ENCODE measurements at places on chromosomes 6 and 20. TPM values are rescaled to one million over a fixed set of nuclear protein-coding genes. Genes with fewer than 3 reads are reported as not detected.

DNA sequence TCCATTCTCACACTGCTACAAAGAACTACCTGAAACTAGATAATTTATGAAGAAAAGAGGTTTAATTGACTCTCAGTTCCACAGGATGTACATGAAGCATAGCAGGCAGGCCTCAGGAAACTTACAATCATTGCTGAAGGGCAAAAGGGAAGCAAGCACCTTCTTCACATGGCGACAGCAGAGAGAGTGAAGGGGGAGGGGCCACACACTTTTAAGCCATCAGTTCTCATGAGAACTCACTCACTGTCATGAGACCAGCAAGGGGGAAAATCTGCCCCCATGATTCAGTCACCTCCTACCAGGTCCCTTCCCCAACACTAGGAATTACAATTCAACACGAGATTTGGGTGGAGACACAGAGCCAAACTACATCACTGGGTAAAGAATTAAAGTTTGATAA is 12.5 kb upstream of the ENPP1 start:
- no peak for DNase-seq

DNA sequence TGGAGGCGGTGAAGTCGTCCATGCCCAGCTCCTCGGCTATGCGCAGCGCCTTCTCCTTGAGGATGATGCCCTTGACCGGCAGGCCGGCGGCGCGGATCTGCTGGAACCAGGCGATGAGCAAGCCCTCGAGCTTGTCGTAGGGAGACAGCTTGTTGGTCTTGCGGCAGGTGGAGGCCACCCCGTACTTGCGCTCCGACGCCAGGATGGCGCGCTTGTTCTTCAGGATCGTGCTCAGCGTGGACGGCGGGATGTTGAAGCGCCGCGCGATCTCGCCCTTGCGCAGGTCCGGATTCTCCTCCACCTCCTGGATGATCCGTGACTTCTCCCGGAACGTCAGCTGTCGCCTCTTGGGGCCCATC is 435 bp downstream of the CENPB start:
- peak; percentile 61 for DNase-seq

RHAG gene
- polyA plus RNA-seq, result not detected

DNA sequence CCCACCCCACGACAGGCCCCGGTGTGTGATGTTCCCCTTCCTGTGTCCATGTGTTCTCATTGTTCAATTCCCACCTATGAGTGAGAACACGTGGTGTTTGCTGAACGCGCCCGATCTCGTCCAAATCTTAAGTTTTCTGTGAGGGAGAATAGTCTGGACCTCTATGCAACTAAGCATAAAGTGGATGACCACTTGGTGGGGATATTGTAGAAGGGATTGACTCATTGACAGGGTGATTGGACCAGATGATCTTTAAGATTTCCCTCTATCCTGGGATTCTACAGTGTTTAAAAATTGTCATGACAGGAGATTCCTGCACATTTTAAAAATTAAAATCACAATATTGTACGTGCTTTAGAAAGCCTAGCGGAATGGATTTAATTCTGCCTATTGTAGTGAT is 141.3 kb downstream of the TRMT11 start:
- DNase-seq, result no peak

- DNase-seq, result no peak
These were observed 33.2 kb upstream of the TFAP2C start for GRCh38 chr20:56595746-56596475.

GRCh38 chr20:56424931-56425330 is 12.9 kb downstream of the CASS4 start:
- DNase-seq, result no peak

DNA sequence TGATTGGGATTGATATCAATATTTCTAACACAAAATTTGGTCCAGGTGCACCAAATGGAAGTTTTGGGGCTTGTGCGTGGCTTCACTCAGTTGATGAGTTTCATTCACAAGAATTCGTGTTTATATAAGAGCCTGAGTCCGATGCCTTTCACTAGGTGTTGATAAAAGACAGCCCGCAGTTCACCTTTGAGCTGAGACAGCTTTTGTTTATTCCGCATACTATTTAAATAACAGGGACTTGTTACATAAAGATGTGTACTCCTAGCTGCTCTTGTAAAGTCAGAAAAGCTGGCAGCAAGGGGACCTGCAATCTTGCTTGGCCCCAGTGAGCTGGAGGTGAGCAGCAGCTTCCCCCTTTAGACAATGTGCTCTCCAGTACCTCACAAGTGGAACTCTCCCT is 19.0 kb upstream of the NRN1 start:
- DNase-seq, result no peak

DNA sequence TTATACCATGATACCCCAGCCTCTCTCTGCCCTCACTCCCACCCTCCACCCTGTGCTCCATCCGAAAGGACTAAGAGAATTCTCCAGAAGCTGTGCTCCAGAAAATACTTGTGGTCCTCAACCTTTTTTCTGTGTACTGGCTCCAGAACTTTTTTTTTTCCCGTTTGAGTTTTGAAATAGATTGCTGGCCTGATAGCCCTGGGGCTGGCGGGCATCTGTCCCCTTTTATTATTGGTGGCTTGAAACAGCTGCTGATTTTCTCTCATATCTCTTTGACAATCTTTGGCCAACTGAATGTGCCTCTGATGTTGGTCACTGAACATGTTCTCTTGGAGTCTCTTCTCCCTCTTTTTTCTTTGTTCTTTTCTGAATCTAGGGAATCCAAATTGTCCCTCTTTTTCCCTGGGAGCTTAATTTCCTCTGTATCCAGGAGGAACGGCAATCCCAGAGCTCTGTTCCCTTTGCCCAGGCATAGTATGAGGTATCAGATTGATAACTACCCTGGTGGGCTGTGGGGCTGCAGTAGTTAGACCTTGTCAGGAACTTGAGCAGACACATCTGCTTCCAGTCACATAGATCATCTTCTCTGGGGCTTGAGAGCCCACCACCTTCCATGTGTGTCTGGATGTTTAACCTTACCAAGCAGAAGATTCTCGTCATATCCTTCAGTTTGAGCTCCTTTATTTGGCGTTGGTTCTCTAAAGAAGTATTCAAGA is 1.6 kb downstream of the PPARD start:
- no peak for DNase-seq

MKKS gene
- 6.9 TPM for polyA plus RNA-seq

All from IMR-90 (cell line).